ENCODE measurements at places on chromosomes 2 and 18.

DNA sequence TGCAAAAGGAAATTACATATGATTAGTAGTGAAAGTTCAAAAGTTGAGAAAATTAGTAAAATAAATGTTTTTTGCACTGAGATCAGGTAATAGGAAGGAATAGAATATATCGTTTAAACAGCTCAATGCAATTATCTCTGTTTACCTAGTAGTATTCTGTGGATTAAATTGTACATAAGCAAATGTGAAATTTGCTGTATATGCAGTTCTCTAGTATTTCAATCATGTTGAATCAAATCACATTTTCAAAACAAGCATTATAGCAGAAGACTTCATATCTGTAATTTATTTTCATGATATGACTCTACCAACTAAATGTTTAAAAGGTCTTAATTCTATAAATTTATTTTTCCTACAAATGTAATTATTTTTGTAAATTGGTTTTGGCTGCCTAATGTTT, 31.6 kb downstream of the ITPRID2 start:
- no peak for DNase-seq

DNA sequence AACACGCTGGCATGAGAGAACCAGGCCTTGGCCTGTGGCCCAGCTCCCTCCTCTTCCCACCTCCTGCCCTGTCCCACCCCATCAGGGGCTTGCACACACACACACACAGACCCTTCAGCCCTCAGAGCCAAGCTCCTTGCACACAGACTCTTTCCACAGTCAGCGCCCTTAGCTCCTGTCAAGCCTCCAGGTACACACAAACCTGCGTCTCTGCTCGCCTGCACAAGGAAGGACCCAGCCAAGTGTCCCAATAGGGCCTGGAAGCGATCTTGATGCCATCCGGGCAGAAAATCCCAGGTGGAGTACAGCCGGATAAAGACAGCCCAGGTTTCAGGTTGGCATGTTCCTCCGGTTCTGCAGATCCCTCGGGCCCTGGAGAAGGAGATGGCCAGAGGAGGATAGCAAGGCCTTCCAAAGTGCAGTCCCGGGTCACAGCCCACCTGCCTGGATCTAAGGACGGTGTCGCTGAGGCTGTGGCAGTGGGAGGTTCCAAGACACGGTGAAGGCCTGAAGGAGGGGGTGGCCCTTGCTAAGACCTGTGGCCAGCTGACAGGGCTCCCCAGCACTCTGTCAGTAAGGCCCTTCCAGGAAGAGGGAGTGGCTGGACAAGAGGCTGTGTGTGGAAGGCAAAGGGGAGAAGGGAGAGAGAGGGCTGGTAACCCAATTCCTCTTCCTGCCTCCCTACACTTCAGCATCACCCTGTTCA, 18.5 kb upstream of the STEAP3 start:
- no peak for DNase-seq

DNA sequence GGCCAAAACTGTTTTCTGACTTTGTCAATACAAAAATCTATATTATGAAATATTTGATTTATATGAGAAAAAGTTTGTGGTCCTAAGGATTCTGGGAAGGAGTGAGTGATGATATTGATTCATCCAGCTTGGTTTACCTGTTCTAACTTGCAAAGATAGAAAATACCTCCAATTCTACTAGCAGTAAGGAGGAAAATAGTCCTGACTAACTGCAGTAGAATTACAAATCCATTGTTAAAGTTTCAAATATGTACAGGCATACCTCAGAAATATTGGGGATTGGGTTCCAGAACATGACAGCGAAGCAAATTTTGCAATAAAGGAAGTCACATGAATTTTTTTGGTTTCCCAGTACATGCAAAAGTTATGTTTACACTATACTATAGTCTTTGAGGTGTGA, 158.8 kb upstream of the CYRIA start:
- no peak for DNase-seq

GRCh38 chr18:36398419-36398818, 100.9 kb downstream of the FHOD3 start:
- DNase-seq: no peak

DNA sequence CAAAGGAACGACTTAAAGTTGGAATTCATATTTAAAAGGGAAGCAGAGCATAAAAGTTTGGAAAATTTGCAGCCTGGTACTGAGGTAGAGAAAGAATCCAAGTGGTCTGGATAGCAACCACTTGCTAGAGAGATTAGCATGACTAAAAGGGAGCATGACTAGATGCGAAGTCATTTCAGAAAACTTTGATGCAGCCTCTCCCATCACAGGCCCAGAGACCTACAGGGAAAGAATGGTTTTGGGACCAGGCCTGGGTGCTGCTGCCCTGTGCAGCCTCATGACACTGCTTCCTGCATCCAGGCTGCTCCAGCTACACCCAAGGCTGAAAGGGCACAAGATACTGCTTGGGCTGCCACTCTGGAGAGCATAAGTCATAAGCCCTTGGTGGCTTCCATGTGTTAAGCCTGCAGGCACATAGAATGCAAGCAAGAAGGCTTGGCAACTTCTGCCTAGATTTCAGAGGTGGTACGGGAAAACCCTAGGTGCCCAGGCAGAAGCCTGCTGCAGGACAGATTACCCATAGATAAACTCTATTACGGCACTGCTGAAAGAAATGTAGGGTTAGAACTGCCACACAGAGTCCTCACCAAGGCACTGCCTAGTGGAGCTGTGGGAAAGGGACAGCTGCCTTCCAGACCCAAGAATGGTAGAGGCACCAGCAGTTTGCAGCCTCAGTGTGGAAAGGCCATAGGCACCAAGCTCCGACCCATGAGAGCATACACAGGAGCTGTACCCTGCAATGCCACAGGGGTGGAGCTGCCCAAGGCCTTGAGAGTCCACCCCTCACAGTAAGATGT, 12.6 kb upstream of the CHN1 start:
- DNase-seq: no peak

GRCh38 chr2:152359573-152360363, 24.8 kb downstream of the FMNL2 start:
- no peak for DNase-seq

DNA sequence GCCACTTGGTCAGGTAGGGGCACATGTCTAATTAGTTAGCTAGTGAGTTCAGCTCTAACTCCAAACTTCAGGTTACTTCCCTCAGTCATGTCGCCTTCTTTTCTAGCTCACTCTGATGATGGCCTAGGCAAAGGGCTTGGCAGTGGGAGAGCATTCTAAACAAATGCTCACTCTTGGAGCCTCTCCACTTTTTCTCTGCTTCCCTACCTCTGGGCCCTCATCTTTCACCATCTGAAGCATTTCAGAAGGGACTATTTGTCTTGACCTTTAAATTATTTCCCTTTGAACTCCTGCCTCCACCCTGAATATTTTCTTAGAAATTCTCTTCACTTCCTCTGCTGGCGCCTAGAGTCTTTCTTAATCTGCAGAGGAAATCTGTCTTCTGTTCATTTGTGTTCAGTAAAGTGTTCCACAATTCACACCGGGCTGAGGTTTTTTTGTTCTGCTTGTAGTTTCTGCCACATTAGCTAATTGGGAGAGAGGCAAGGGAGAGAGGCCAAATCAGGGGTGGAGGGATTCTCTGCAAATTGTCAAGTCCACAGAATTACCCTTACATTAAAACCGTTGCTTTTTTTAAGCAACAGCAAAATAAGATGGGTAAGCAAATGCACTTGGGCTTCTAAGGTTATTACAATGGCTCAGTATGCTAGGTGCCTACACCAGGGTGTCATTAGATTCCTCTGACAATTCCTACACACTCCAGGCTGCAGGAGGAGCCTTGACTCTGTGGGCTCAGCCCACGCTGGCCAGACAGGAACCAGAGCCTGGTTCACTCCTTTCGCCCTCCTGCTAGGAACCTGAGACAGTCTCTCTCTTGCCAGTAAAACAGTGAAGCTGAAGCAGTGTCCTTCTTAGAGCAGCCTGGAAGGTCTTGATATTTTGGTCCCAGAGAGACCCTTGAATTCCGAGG, 5.5 kb downstream of the MSGN1 start:
- peak; percentile 44 for DNase-seq

- DNase-seq: peak; percentile 83
Observed at GRCh38 chr18:9775178-9775577, 67.1 kb downstream of the RAB31 start.
